ENCODE measurements at places on chromosomes 1 and 21.

DNA sequence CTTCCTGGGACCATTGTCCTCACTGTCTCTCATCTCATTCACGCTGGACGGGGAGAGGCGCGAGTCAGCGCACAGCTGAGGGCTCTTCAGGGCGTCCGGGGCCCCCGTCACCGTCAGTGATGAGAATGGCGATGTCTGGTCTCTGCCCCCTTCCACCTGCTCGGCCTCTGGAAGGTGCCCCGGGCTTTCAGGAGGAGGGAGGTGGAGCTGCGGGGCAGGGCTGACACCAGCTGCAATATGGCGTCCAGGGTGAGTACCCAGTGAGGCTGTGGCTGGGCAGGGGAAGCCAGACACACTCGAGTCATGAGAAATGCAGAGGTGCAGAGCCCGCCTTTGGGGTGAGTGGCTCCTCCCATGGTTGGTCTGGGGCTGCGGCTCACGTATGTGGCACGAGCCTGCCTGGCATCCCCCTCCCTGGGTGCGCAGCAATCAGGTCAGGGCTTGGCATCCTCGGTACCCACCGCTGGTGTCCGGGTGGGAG, 15.1 kb downstream of the MORN1 start:
- DNase-seq, result no peak

GRCh38 chr1:201696217-201696761, 132.7 kb upstream of the IPO9 start:
- no peak for DNase-seq

DNA sequence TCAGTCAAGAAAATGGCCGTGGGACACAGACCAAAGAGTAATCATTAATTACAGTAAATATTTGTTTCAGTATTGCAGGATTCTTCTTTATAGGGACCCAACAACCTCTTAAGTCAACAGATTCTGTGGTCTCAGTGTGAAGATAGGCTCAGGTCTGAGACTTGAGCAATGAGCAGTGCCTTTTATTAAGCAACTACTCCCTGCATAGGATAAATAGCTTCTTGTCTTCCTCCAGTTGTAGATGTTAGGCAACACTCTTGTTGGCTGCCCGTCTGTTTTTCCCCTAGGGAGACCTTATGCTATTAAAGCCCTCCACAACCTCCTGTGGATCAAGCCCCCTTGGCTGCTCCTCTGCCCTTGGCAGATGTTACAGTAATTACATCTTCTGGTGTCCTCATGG, 1.8 kb upstream of the OMA1 start:
- no peak for DNase-seq

GRCh38 chr1:24795236-24795635, 50.0 kb downstream of the CLIC4 start:
- DNase-seq, result no peak

- no peak for DNase-seq
Observed at GRCh38 chr1:202286622-202287097, 55.1 kb downstream of the UBE2T start.

Data from right lobe of liver (tissue), 6 donors.